Natural killer cell treated with Interleukin-12 subunit alpha and Interleukin-12 subunit beta and Interleukin-15 and Interleukin-18, amount 100 ng/mL, for 72 hours (primary cell): ENCODE measurements at places on chromosomes 2 and 18. TPM values are rescaled to one million over a fixed set of nuclear protein-coding genes. Genes with fewer than 3 reads are reported as not detected.

- no peak for DNase-seq
Measured at GRCh38 chr2:191670076-191670475, 7.9 kb upstream of the NABP1 start.

- DNase-seq: no peak
Measured at GRCh38 chr2:26846334-26847306, 1.3 kb upstream of the DPYSL5 start.

DNA sequence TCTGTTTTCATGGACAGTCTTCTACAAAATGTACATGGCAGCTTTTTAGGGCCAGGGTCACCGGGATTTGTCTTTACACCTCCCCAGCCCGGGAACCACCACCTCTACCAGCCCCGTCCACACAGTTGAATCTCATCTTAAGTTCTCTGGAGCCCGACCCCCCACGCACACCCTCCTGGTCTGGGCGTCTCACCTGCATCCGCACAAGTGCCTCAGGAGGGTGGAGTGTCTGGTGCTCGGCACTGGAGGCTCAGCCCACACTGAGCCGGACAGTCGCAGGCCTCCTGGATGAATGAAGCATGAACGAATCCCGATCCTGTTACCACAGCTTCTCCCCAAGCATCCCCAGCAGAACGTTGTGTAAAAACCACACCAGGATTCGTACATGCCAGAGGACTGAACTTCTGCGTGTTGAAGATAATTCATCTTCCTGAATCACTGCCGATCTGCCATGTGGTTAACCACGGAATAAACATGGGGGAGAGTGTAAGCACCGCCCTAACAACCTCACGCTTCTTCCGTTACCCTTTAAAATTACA lies 162.0 kb downstream of the RTP5 start:
- DNase-seq: no peak

The RUFY4 gene
- not detected for total RNA-seq

The LYG1 gene
- total RNA-seq: 3.0 TPM

DNA sequence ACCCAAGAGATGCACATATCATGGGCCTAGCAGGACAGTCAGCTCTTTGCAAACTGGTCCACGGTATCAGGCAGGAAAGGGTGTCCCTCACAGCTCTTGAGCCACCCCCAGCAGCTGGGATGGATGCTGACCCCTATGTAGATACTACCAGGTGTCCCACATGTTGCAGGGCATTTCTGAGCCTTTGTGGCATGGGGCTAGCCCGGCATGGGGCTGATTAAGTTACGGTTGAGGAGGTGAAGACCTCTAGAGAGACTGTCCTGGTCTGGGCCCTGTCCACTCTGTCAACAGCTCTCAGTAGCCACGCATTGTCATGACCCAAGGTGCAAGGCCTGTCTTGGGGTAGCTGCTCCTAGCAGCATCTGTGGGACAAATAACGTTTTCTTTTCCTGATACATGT lies 6.7 kb downstream of the LDLRAD4 start:
- no peak for DNase-seq

DNA sequence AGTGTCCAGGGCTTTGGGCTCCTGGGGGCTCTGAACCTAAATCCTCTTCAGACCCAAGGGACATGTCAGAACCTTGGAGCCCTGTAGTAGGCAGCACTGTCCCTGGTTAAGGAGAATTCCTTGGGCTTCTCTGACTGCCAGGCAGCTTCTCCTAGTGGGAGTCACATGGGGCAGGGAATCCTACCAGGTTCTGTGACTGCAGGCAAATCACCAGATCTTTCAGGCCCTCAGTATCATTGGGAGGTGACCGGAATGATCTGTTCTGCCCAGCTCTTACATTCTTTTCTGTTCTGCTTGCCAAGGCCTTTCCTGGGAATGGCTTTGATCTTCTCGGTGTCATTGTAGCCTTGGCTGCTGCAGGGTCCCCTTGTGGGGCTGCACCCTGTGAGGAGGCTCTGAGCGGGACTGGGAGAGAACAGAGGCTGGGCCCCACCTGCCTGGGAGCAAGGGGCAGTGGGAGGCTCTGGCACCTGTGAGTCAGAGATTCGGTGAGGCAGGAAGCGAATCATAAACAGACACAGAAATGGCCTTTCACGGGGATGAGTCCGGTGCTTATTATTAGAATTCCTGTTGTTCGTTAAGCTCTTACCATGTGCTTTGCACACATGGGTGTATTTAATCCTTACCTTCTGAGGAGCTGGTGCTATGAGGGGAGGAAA lies 14.1 kb downstream of the CEP68 start:
- DNase-seq: no peak

- DNase-seq: no peak
Measured at GRCh38 chr2:83369601-83370418, 1089.3 kb downstream of the SUCLG1 start.

GRCh38 chr2:223884399-223884798 lies 47.0 kb upstream of the AP1S3 start:
- no peak for DNase-seq

- DNase-seq: no peak
Measured at GRCh38 chr2:33321236-33321771, 155.1 kb upstream of the RASGRP3 start.

- no peak for DNase-seq
Measured at GRCh38 chr2:169464466-169464865, 14.8 kb upstream of the BBS5 start.

The SIX2 gene
- total RNA-seq: not detected

DNA sequence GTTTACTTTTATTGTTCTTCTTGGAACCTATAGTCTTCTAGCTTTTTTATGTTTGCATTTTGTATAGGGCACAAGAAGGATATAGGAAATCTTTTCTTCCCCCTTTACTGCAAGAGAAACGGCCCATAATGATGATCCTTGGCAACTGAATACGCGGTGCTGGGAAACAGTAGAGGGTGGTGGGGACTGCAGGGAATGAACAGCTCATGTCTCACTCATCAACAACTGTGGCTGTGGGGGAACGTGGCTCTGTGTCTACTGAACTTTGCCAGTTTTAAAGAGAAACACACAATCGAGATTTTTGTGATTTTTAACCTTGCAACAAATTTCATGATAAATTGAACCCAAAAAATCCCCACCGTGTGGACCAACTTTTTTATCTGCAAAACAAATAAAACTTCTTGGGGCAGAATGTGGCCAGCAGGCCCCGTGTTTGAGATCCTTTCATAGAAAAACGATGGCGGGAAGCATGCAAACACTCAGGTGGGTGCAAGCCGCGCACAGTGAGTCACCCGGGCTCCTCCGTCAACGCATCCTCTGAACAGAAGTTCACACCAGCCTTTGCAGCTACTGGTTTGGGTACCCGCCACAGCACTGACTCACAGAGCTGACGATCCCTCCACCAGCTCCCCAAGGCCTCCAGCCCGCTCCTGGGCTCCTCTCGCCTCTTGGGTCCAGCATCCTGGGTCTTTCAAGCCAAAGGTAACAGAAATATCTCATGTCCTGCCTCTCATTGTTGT lies 149.3 kb downstream of the COL6A3 start:
- DNase-seq: no peak

GRCh38 chr2:73999881-74000597 lies 15.3 kb downstream of the TET3 start:
- DNase-seq: peak; percentile 46

DNA sequence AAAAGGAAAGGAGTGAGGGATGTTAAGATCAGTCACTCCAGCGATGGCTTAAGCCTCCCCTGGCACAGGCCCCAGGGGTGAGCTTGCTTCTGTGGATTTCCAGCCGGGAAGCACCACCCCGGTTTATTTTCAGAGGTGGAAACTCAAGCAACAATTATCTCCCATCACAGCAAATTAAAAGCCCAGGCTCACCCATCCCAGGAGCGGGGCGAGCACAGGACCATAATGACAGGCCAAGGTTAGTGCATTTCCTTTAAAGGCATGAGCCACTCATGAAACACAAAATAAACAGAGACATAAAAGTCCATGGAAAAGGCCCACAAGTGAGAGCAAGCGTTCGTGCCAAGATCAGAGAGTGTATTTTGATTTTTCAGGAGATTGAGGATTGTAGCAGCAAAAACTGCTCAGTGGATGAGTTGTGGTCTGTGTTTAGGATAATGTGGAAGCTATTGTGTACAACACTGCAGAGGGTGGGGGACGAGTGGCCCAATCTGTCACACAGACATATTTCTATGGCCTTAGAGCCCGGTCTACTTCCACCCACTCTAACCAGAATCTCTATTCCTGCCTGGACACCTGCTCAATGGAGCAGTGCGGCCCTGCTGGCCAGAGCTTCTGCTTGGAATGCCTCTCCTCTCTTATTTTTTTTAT lies 111.4 kb upstream of the CDC42EP3 start:
- DNase-seq: no peak

- DNase-seq: no peak
Measured at GRCh38 chr18:61582202-61582710, 249.0 kb downstream of the CDH20 start.

DNA sequence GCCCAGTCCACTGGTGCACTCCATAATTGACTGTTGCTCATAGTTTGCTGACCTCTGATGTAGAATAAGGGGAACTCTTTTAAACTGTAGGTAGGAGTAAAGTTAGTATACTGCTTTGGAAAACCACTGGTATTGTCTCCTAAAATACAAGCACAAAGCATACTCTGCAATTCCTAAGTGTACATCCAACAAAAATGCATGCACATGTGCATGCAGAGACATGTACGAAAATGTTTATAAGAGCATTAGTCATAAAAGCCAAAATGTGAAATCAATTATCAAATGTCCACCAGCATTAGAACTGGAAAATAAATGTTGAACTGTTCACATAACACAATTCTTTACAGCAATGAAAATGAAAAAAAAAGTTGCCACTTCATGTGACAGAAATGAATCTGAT lies 39.8 kb upstream of the DDX18 start:
- DNase-seq: no peak

DNA sequence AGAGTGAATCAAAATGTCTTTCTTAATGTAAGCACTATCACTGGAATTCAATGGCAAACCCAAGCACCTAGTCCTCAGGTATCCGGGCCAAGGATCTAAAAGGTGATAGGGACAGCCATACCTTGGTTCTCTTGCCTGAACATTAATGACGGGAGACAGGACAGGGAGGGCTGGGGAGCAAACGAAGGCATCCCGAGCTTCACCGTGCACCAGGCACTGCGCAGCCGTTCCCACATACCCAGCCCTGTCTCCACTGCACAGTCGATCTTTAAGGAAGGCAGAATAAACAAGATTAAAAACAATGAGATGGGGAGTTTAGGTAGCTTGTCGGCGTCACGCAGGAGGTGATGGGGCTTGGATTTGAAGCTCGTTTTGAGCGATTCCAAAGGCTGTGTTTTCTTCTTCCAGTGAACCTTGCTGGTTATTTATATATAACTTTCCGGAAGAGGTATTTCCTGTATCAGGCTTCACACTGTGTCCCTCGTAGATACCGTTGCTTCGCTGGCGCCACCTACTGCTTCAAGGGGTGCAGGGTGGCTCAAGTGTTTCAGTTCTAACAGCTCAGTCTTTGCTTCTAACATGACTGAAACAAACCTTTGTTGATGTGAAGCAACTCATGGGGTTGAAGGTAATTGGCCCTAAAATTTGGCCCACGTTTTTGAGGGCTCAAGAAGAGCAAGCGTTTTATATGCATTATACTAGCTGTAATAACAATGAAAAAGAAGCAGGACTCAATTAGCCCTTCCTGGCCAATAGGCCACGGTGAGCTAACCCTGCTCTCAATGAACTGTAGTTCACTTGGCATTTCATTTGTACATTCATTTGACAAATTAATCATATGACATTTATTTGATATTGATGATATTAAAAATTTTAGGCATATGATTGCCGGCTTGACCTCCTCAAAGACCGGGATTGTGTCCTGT lies 77.4 kb downstream of the DCDC2C start:
- peak; percentile 73 for DNase-seq
